Right ventricle myocardium inferior (tissue), 1 donor: ENCODE measurements at places on chromosomes 2 and 18.

DNA sequence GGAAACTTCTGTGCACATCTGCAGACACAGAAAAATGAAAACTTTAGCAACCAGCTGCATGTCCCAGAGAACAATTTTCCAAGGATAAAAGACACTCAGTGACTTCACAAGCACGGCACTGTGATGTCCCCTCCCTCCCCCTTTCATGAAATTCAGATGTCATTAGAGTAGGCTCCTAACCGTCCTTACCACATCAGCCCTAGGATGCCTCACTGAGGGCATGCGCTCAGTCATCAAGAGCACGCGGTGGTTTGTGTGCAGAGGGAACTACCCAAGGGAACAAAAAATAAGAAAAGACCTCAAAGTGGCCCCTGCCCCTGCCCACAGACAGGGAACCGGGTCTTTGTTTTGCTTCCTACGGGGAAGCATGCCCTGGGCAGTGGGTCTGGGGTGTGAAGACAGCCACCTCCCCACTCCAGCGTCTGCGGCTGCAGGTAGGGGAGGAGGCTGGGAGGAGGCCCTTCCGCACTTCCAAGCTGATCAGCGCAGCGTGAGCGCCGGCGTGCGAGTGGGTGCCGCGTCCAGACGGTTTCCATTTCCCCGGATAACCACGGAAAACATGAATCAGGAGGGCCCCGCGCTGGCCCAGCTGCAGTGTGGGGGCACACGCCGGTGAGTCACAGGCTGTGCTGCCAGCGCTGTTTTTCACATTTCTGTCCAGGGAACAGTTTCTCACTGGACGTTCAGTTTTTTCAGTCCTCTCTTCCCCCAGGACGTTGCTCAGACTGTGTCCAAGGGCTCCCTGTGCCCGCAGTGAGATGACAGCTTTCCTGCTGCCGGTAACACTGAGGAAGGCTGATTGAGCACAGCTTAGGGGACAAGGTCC is 70.6 kb downstream of the COPS8 start:
- peak; percentile 69 for DNase-seq

GRCh38 chr2:206555721-206556120 is 86.6 kb upstream of the FAM237A start:
- DNase-seq: no peak

DNA sequence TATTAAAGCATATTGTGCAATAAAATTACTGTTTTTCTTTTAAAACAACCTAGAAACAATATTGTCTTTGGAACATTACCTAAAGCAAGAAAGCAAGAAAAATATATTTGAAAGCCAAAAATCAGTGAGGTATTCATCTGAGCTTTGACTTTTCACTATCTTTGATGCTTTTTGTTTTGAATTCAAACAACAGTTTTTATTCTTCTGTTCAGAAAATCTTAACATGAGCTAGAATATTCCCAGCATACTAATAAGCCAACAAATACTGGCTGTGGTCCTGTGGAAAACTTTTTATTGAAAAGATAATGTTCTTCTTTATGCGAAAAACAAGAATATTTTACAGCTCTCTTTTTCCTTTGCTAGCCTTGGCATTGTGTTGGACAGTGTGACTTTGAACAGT is 19.8 kb downstream of the FAM171B start:
- DNase-seq: no peak

DNA sequence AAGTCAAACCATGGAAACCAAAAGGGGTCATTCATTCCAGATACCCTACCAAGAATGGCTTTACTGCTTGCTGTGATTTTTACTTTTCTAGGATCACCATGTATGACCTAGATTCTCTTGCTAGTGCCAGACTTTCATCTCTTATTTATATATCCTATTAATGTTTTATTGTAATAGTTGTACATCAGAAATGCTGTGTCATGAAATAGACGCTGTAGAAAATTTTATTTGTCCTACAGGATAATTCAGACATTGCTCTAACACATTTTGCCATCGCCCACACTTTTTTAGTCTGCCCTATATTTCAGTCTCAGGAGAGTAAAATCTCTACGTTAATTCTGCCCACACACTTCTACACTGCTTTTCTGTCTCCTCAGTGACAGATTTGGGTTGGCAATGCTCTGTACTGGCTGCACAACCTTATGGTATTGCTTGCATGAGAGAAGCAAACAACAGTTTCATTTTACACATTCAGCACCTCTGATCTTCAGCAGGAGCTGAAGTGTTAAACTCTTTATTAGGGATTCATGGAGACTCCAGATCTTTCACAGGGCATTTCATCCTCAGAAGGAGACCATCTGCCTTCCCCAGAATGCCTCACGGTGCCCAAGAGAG is 871.8 kb upstream of the CHAC2 start:
- DNase-seq: no peak

DNA sequence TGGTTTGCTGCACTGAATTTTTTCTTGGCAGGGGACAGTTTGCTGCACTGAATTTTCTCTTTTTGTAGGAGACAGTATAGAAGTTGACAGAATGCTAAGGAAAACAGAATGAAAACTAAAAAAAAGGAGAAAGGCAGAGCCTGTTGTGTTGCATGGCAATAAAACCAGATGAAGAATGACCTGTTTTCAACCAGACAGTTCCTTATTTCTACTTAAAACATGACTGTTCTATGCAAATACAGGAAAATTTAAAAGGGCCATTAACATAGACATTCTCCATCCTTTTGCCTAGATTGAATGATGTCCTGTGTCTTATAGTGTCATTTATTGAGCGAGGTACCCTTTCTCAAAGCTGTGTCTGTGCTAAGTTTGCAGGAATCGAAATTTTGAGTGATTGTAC is 33.3 kb downstream of the ABI2 start:
- no peak for DNase-seq

- DNase-seq: no peak
Measured at GRCh38 chr2:184326066-184326465, 272.3 kb upstream of the ZNF804A start.

DNA sequence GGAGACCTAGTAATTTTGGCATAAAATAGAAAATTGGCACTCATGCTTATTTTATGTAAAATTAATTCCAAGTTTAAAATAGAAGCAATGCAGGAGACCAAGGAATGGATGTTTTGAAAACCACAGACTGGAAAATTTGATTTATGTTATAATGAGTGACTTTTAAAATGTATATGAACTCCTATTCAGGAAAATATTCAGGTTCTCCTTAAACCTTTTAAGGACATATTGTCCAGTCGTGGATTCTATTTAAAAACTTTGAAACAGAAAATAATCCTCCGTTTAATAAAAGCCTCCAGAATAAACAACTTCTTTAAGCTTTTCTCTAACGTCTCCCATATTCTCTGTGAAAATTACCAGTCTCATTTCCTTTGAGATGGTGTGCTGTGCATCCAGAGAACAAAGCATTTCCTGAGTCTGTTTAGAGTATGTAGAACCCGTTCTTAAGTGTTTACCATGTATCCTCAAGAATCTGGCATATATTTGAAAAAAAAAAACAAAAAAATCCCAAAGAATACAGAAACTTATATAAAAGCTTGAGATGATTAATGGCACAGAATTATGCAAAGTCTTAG is 8.6 kb upstream of the YES1 start:
- DNase-seq: no peak

DNA sequence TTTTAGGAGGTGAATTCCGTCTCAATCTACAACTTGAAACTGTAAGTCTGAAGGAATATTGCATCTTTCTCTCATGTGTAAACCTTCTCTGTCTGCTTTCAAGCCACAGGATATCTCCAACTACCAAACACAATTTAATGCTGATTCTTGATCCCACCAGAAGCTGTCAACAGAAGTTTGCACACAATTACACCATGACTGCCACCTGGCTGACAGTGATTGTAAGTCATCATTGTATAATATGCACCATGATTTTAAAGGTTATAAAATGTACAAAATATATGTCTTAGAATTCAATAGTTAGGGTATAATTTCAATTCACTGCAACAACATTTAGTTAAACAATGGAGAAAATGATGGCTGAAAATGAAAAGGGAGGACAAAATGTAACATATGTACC is 18.4 kb downstream of the PREPL start:
- no peak for DNase-seq

- DNase-seq: no peak
Measured at GRCh38 chr18:41482501-41482900, 472.5 kb upstream of the PIK3C3 start.

GRCh38 chr2:207970826-207971180 is 54.5 kb downstream of the PLEKHM3 start:
- DNase-seq: no peak

DNA sequence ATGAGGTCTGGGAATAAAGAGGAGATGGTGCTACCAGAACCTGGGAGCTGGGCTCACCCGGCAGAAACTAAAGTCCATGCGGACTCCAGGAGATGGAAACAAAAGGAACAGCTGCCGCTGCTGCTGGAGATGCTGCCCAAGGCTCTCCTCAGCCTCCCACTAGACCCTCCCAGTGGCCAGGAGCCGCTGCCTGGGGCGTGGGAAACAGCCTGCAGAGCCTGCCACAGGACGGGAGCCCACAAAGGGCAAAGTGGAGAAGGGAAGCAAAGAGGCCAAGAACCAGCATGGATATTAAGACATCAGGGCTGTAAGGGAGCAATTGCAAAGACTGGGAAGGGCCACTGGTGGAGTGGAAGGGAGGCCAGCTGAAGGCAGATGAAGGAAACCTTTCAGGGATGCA is 179.6 kb downstream of the NCK2 start:
- no peak for DNase-seq

DNA sequence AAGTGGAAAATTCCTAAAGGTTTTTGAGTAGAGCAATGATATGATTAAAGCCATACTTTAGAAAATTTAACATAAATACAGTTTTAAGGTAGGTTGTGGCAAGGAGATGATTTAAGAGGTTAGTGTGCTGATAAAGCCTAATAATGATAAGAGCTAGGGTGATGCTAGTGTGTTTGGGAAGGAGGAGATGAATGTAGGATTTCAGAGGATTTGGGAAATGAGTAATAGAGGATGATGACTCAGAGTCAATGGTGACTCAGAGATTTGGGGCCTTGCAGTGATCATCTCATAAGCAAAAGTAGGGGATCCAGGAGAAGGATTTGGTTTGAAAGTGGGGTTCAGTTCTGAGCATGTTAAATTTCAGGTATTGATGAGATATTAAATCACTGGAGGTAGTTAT is 23.3 kb downstream of the STAMBP start:
- no peak for DNase-seq

- DNase-seq: no peak
Measured at GRCh38 chr2:203782262-203782976, 76.0 kb downstream of the CD28 start.

GRCh38 chr2:30206461-30207430 is 24.6 kb upstream of the LBH start:
- no peak for DNase-seq

DNA sequence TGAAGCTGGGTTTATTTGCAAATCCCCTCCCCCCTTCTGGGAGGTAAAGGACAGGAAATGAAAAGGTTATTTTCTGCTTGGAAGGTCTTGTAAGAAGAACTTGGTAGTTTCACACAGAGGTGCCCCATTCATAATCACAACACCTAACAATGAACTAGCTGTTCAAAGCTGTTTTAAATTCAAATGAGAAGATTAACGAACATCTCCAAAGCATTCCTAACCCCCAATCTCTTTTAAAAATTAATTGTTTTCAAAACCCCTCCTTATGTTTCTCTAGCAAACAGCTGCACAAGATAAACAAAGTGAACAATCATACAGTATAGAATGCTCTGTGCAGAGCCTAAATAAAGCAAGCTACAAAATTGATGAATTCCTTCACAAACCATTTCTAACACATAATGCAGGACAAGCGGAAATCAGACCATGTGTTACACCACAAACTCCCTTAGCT is 271.4 kb downstream of the SATB2 start:
- no peak for DNase-seq

- no peak for DNase-seq
Measured at GRCh38 chr2:161141033-161141432, 19.2 kb upstream of the TANK start.

GRCh38 chr2:94995553-94996304 is 29.8 kb upstream of the MAL start:
- DNase-seq: no peak

GRCh38 chr2:222797261-222797660 is 63.6 kb upstream of the ACSL3 start:
- DNase-seq: no peak

- no peak for DNase-seq
Measured at GRCh38 chr18:12630136-12630535, 27.8 kb downstream of the SPIRE1 start.

DNA sequence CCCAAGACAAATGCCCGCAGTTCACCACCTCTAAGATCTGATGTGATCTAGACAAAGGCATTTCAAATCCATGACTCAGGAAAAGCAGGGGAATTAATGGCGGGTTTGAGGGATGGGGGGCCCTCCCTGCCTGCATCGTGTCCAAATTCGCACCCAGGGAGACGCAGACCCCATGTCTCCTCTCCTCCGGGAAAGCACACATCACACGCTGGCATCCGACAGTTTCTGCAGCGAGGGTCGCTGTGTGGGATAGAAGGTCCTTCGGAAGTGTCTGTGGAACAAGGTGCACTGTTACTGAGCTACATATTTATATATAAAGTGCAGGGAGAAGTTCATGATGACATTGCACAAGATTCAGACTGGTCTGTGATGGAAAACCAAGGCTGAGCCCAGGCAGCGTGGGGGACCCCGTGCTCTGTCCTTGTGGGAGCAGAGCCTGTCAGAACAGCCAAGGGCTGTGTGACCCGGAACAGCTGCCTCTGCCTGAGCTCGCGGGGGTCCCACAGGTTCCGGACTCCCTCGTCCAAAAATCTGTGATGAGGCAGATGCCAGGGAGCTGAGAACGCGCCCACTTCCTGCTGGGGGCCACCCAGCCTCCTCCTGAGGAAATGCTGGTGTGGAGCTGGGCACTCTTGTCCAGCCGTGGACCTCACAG is 82.3 kb upstream of the CTDP1 start:
- DNase-seq: no peak

DNA sequence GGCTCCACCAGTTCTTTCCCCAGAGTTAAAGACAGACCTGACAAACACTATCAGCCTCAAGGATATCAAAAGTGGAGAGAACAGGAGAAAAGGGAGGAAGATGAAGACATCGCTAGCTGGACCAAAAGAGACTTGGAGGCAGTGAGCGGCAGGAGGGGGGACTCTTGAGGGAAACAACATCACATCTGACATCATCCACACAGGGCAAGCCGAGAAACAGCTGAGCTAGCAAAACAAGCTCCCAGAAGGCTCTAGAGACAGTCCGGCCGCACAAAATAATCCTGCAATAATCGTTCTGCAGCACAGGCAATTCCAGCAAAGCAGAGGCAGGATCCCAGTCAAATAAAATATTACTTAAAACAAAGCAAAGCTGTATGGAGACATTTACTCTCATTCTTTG is 239.8 kb downstream of the EN1 start:
- DNase-seq: no peak
